ENCODE measurements at places on chromosomes 6 and 20.

DNA sequence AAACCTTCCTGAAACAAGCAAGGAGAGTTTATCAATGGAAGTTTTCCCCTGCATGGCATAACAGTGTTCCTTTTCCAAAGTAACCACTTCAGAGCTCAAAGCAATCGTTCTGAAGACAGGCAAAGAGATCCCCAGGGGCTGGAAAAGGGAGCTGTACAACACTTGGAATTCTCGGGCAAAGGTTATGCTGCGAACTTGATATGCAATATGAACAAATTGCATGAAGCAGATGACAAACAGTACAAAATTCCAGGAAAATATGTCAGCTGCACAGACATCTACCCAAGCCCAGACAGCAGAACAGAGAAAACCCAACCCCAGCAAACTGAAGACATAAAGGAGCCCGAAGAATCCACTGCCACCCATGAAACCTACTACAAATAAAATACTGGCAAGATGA is 18.4 kb downstream of the POPDC3 start:
- DNase-seq = no peak

- no peak for DNase-seq
These were observed 525 bp upstream of the MAK start for GRCh38 chr6:10838794-10839333.

- no peak for DNase-seq
These were observed 1.6 kb downstream of the ITPR3 start for GRCh38 chr6:33622456-33623431.

DNA sequence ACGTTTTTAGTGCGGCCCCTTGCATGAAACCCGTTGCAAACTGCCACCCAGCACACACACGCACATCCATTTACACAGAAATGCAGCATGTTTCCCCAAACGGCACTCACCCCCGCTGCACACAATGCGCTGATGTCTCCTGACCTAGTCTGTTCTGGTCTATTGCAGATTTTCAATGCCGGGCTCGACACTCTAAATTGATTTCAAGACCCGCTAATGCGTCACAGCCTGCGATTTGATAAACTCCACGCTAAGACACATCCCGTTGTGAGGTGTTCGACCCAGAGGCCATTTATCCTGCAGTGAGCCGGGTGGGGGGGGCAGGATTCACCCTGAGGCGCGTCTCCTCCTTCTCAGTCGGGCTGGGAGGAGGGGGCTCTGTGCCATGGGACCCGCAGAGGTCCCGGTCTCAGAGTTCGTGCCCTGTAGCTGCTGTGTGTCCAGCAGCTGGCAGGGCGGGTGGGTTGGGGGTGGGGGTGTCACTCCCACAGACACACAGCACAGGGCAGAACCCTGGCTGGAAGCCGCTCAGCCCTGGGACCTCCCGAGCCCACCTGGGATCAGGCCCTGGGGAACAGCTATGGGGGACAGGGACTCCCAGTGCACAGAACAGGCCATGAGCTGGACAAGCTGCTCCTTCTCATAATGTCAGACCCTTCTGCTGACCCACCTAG is 367.9 kb downstream of the PREX1 start:
- no peak for DNase-seq

DNA sequence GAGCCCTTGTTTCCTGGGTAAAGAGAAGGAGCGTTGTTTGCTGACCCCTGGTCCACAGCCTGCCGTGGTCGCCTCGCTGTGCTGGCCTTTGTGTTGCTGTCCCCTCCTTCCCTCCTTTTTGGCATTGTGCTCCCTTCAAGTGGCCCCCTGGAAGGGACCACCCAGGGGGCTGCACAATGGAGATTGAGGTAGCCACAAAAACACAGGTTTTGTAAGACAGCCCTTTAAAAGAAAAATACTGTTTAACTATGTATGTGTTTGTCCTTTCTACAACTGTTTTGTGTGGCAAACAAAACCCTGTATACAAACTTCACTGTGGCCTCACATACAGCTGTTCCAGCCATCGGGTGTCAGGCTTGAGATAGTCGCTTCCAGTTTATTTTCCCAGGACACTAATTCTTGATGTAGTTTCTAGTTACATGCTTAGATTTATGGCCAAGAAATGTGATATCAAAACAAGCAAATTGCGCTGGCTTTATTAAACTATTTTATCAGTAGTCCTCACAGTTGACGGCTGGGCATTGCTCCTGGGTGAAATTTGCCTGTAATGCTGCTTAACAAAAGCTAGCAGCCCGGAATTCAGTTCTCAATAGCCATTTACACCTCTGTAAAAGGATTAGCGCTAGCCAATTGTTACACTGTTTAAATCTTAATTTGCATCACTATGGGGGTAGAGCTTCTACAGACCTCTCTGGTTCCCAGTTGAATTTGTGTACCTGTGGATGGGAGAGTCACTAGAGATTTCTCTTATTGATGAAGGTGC is 64.1 kb downstream of the KIZ start:
- DNase-seq = no peak
